ENCODE measurements at places on chromosomes 3 and 15. TPM values are rescaled to one million over a fixed set of nuclear protein-coding genes. Genes with fewer than 3 reads are reported as not detected.

The AP2M1 gene
- total RNA-seq = 255 TPM

GRCh38 chr3:125079675-125080045 lies 23.9 kb upstream of the HEG1 start:
- no peak for DNase-seq

GRCh38 chr3:31968369-31968926 lies 12.6 kb downstream of the OSBPL10 start:
- DNase-seq = no peak

GRCh38 chr3:16975083-16975482 lies 90.3 kb downstream of the PLCL2 start:
- no peak for DNase-seq

DNA sequence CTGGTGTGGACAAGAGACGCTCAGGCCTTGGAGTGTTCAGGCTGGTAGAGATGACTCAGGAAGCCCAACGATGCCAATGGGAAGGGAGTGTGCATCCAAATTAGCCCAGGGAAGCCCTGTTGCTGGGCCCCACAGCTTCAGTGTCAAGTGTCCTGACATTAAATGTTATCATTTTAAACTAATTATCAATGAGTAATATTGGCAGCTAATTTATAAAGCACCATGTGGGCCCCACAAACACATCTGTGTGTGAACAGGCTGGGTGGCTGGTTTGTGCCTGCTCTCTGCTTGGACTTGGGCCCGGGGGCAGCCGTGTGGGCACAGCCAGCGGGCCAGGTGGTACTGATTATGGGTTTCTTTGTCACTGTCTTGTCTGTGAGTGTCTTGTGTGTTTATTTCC lies 15.0 kb downstream of the FBLN2 start:
- DNase-seq = no peak

DNA sequence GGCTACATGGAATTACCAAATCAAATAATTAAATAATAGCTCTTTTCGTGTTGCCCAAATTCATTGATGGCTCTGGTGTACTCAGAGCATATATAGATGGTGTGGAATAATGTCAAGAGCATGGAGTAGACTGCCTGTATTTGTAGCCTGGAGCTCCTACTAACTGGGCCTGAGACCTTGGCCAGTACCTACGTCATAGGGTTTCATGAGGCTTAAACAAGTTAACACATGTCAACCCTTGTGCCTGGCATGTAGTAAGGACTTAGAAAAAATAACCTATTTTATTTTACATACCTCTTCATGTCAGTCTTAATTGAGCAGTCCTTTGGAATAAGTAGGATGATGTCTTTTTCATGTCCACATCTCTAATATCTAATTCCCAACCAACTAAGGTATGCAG lies 223.7 kb upstream of the DPH6 start:
- DNase-seq = no peak

Data from colonic mucosa (tissue), 4 donors.